GM13977 (cell line): ENCODE measurements at places on chromosomes 2 and 18.
A peak's percentile ranks its signal among the peaks of the same experiment; 100 is the strongest.

GRCh38 chr2:29952973-29953372, 31.6 kb upstream of the ALK start:
- DNase-seq, result no peak

DNA sequence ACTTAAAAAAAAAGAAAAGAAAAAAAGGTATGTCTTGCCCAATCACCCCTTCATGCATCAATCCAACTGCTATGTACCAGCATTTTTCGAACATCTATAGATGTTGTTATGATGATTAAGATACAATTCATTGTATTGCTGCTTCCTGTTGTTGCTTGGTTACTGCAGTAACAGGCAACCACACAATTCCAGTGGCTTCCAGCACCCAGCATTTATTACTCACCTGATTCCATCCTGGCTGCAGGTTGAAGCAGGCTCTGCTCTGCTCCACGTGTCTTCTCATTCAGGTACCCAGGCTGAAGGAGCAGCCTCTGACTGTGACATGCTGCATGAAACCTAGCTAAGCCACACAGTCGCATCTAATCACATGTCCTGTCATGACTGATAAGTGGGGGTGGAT, 196.9 kb downstream of the INO80D start:
- no peak for DNase-seq

DNA sequence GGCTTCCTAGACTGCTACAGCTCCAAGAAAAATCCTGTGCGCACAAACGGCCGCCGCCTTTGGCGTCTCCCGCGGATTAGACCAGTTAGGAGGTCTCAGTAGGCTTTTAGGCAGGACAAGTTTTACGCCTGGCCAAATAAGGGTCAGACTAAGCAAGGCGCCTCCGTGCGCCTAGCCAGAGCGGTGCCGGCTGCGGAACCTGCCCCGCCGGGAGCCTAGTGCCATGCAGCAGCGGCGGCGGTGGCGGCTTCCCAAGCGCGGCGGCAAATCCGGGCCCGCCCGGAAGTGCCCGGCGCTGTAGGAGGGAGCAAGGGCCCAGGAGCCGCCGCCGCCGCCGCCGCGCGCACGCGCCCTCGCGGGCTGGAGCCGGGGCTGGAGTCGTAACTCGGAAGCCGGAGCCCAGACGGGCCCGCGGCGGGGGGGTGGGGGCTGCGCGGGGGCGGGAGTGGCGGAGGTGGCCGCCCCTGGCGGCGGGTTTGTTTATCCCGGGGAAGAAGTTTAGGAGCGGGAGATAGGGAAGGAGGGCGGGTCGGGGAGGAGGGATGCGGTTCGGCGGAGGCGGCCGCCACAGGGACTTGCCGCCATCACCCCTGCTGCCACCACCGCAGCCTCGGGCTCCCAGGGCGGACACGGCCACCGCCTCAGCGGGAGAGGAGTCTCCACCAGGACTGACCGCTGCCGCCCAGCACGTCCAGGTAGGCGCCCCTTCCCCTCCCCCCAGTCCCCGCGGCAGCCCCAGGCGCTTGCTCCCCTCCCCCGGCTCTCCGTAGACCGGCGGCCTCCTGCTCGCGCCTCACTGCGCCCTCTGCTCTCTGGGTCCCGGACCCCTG, at the start of gene SPOPL:
Gene SPOPL (plus strand): TSS at position 346 of the 830 bp plus-strand sequence. CDS start 48,447 bp downstream, outside the sequence.
- DNase-seq, result peak; percentile 94

GRCh38 chr18:25724997-25725396, 365.4 kb downstream of the SS18 start:
- DNase-seq, result no peak

- DNase-seq, result no peak
Measured at GRCh38 chr2:158142568-158143332, 41.1 kb downstream of the UPP2 start.

- no peak for DNase-seq
Measured at GRCh38 chr2:177314194-177314593, 49.7 kb upstream of the NFE2L2 start.

DNA sequence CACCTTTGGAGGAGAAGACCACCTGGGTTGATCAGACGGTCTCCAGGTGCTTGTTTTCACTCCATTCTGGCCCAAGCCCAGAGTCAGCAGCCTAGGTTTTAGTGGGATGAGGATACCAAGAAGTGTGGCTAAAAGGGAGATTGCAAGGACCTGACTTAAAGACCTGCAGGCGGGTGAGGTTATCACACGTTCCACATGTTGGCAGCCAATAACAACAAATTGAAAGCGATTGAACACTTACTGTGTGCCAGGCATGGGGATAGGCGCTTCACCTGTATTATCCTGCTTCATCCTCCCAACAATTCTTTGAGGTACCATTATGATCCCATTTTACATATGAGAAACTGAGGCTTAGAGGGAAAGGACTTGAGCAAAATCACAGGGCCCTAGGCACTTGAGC, 5.0 kb downstream of the ARL4C start:
- DNase-seq, result no peak

GRCh38 chr2:185676316-185676715, 62.3 kb upstream of the FSIP2 start:
- DNase-seq, result no peak

- DNase-seq, result no peak
Measured at GRCh38 chr2:67514515-67514914, 117.4 kb downstream of the ETAA1 start.

DNA sequence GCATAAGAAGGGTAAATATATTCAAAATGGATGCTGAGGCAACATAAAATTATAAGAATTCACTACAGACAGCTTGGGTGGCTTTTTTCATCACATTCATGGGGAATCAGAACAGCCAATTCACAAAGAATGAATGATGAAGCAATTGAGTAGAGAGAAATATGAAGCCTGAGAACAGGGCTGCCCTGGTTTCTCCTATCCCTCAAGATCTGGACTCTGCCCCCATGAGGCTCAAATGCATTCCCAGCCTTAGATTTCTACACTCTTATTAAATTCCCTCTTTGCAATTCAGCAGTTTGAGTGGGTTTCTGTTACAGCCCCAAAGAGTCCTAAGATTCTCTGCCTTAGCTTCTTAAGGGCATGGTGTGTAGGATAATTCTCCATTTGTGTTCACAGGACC, 172.5 kb downstream of the MAIP1 start:
- DNase-seq, result no peak

GRCh38 chr2:186590350-186590758, 498 bp downstream of the ITGAV start:
- DNase-seq, result peak; percentile 12

GRCh38 chr2:28623582-28624405, 127.8 kb upstream of the PPP1CB start:
- no peak for DNase-seq

- DNase-seq, result no peak
Measured at GRCh38 chr18:33750366-33750765, 172.3 kb downstream of the ASXL3 start.

DNA sequence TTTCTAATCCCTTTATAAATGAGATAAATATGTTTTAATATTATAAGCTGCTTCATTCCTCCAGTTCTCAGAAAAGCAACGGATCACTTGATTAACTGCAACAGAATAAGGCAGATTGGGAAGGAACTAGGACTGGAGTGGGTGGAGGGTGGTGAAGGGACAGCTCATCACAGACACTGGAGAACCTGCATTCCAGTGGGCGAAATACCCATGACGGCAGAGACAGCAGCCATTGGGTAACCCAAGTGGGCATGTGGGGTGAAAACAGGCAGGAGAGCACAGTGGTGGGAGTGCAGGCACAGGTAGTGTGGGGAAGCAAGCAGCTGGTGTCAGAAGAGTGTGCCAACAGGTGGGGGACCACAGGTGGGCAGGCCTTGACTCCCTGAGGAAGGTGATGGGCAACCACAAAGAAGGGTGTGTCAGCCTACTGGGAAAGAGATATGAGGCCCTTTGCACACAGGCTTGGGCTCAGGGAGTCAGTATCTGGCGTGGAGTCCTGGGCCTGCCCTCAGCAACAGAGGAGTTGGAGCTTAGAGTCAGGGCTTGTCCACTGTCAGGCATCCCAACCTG, 27.2 kb downstream of the DPYSL5 start:
- no peak for DNase-seq

- DNase-seq, result no peak
Measured at GRCh38 chr2:233051241-233052149, 8.6 kb upstream of the INPP5D start.

- no peak for DNase-seq
Measured at GRCh38 chr18:30970196-30970816, 72.2 kb downstream of the DSC3 start.

DNA sequence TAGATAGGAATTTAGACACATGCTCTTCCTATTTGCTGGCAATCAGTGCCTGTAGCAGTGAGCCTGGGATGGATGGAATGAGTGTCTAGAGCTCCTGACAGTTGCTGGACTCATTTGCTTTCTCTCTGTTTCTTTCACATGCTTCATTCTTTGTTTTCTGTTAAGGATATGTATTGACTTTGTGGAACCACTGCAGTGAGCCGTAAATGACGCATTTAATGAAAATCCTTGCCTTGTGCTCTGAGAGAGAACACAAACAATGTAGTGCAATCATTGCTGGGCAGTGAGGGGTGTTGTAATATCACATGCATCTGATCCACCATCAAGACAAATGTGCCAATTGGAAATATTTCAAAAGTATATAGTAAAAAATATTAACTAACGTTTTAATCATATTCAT, 25.2 kb upstream of the CDH20 start:
- DNase-seq, result no peak

GRCh38 chr18:79857082-79857671, 59.4 kb downstream of the KCNG2 start:
- no peak for DNase-seq

- no peak for DNase-seq
Measured at GRCh38 chr2:120365236-120365793, 19.4 kb downstream of the INHBB start.

GRCh38 chr2:44330801-44331200, 30.5 kb downstream of the PREPL start:
- DNase-seq, result no peak

GRCh38 chr2:65103013-65103715, 26.7 kb downstream of the RAB1A start:
- DNase-seq, result no peak

- DNase-seq, result no peak
Measured at GRCh38 chr2:102030855-102031527, 39.2 kb downstream of the IL1R2 start.

DNA sequence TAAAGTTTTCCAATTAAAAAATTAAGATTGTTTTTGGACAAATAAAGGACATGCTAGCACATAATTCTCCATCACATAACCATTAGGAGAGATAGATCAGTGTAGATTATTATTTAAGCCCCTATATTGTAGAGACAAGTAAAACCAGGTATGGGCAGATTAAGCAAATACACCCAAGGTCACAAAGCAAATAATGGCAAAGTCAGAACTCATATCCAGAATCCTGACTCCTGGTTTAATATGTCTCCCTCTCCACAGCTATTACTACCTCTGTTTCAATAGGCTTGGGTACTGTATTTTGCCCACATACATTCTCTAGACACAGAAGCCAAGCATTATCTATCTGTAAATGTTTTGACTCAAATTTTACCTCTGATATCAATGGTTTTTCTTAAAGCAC, 282.3 kb downstream of the EPHA4 start:
- no peak for DNase-seq

DNA sequence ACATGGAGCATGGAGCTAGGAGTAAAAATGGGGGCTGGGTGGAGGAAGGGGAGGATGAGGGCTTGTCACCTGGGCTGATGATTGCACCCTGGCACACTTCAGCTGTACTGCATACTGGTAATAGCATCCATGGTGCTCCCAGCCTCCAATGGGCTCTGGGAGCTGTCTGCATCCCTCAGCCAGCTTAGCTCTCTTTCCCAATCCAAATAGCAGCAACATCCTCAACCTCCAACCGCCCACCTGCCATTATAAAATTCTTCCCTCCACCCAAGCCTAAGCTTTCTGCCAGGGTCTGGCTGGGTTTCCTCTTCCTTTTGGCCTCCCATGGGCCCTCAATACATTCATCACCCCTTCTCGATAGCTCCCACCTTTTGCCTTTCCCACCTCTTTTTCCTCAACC, 110.1 kb downstream of the LYPD1 start:
- no peak for DNase-seq

GRCh38 chr2:147442816-147443215, 402.0 kb upstream of the ACVR2A start:
- no peak for DNase-seq

GRCh38 chr18:28504066-28504465, 327.1 kb upstream of the CDH2 start:
- DNase-seq, result no peak

- DNase-seq, result no peak
Measured at GRCh38 chr2:11744631-11745394, 1.6 kb upstream of the LPIN1 start.

- no peak for DNase-seq
Measured at GRCh38 chr18:497688-498087, 2.8 kb downstream of the COLEC12 start.

- DNase-seq, result no peak
Measured at GRCh38 chr2:25677877-25678276, 4.5 kb upstream of the DTNB start.

GRCh38 chr2:56615760-56616159, 432.0 kb downstream of the CCDC85A start:
- DNase-seq, result no peak

GRCh38 chr2:23425338-23425871, 40.4 kb downstream of the KLHL29 start:
- DNase-seq, result no peak

DNA sequence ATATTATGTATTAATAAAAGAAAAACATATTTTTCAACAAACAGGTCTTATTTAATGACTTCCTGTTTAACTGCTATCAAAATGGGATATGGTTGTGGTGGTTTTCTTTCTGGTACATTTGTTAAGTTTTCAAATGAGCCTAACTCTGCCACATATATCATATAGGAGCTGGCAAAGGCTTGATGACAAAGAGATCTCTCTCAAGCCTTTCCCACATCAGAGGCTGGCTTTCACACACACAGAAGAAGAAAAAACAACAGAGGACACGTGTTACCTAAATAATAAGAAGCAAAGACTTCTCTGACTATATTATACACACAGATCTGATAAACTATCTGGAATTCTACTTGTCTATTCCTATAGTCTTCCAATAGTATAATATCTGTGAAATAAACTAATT, 46.1 kb downstream of the CFAP36 start:
- DNase-seq, result no peak

DNA sequence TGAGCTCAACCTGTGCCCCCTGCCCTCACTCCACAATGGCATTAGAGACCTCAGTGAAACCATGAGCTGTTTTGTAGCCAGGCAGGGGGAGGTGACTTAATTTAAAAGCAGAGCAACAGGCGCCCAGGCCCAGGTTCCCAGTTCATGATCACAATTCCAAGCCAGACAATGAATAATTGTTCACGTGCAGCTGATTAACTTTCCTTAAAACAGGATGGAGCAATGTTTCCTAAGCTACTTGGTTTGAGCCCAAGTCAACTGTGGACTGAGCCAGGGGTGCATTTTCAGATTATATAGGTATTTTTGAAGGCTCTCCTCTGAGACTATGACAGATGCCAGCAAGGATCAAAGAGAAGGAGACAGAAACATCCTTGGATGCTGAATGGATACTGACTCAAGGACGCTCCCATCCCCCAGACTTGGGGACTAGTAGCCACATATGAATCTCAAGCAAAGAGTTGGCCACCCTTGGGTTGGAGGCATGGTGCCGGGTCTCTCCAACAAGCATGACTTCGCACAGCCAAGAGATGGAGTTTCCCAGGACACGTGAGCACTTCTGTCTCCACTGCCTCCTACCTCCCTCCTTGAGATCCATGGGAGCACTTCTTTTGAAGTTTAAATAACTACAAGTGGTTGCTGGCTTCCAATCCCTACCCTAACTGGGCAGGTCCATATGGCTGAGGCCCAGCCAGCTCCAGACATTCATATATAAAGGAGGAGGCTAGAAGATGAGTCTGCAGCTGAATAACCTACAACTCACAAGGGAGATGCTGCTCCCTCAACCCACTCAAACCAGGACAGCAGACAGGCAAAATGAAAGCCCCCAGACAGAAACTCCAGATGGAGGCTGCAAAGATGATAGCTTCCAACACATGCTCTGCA, 12.7 kb downstream of the SMAD7 start:
- DNase-seq, result no peak
